ENCODE measurements at places on chromosomes 16 and 17.

DNA sequence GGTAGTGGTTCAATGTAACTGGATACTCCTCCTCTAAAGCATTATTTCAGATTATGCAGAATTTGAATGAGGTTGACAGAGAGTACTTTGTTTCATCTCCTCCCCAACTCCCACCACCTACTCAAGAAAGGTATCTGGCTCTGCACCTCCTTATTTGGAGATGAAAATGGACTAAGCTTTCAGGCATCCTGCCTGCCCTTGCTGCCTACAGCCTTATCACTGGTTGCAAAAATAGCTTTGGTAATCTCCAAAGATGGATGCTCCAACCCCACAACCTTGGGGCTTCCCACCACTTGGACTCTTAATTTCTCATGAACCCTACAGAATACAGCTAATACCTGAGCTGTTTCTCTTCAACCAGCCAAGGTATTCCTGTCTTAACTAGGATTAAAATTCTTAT, 45.3 kb upstream of the CORO6 start:
- no peak for DNase-seq

- no peak for DNase-seq
Observed at GRCh38 chr16:88065747-88066142, 114.5 kb downstream of the BANP start.

DNA sequence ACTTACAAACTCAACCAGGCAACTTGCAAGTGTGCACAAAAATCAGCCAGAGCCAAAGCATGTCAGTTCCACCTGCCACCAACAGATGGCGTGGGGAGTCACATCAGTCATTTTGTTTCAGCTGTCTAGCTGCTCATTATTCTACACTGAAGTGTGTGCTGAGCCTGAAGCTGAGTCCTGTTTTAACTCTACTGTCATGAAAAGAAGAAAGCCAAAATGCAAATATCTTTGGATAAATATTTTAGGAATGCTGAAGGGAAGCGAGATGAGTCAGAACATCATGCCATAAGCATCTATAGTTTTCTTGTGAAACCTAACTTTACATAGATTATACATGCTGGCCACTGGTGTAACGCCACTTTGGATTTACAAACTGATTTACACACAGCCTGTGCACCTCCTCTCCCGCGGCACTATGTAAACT, 172.6 kb downstream of the CDK5R1 start:
- DNase-seq: peak; percentile 68

DNA sequence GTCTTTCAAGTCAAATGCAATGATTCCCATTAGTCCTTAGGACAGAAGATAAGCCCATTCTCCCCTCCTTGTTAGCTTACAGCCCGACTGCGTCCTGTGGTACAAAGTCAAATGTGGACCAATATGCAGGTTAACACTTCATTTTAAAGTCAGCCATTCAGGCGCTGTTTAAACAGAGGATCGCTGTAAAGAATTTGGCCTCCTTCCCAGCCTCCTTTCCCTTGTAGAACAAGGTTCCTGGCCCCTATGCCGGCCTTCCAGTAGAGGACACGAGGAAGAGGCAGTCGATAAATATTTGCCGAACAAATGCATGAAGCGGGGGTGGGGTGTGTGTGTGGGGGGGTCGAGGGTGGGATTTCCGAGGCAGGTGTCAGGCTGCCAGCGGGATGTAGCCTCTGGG, 4.3 kb downstream of the SDK2 start:
- DNase-seq: no peak

- no peak for DNase-seq
Observed at GRCh38 chr16:12252616-12253015, 276.1 kb downstream of the SNX29 start.

GRCh38 chr16:69302301-69302700, 8.8 kb upstream of the VPS4A start:
- DNase-seq: no peak

DNA sequence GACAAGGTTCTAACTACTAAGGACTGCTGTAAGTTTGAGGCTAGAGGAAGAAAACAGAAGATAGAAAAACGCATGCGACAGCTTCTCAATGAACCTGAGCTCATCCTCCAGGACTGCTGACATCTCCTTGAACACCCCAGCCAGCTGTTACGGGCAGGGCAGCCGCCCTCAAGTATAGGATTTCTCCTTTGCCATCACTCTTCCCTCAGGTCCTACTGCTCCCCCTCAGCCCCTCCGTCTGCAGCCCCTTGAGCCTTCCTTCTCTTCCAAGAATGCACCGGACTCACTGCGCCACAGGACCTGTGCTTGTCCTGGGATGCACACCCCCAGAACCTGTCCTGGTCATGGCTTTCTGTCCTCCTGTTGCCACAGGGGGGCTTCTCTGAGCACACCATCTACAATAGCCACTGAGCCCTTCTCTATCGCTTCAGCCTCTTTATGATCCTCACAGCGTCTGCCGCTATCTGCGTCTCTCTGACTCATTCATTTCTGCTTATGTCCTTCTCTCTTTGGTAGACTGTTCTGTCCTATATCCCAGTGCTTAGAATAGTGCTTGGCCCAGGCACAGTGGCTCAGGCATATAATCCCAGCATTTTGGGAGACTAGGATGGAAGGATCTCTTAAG, 15.7 kb upstream of the XYLT2 start:
- no peak for DNase-seq

All from fibroblast of skin of right quadriceps (primary cell).